CD8-positive, alpha-beta memory T cell (primary cell): ENCODE measurements at places on chromosomes 1 and 21. TPM values are rescaled to one million over a fixed set of nuclear protein-coding genes. Genes with fewer than 3 reads are reported as not detected.

The DDR2 gene
- 0.13 TPM for total RNA-seq

The IGSF5 gene
- not detected for total RNA-seq

The GPATCH3 gene
- total RNA-seq: 20.0 TPM

GRCh38 chr1:6727535-6727934 is 25.9 kb upstream of the DNAJC11 start:
- peaks cover 2% of the 10 kb centered on the region for H3K27me3 ChIP-seq
- DNase-seq: peak; percentile 63
- H3K36me3 ChIP-seq: no peaks in the 10 kb centered on the region
- no peak overlapping the region for H3K4me3 ChIP-seq
- no peaks in the 10 kb centered on the region for H3K4me1 ChIP-seq

DNA sequence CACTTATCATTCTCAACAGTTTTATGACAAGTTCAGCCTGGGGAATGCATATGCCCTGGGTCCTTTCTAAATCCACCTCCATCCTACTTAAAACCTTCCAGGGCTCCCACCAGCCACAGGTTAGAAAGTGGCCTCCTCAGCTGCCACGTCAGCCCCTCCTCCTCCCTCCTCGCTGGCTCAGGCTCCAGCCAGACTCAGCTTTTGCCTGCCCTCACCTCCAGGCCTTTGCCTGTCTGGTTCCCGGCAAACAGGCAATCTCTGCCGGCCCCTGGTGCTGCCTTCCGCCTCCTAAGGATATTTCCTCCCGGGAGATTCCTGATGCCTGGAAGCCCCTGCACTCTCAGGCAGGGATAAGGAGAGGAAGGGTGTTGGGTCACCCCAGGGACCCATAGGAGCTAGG is 9.5 kb downstream of the RHBG start:
- H3K4me3 ChIP-seq: no peak overlapping the region
- H3K4me1 ChIP-seq: no peaks in the 10 kb centered on the region
- no peaks in the 10 kb centered on the region for H3K36me3 ChIP-seq
- no peaks in the 10 kb centered on the region for H3K27me3 ChIP-seq
- no peak overlapping the region for H3K27ac ChIP-seq

DNA sequence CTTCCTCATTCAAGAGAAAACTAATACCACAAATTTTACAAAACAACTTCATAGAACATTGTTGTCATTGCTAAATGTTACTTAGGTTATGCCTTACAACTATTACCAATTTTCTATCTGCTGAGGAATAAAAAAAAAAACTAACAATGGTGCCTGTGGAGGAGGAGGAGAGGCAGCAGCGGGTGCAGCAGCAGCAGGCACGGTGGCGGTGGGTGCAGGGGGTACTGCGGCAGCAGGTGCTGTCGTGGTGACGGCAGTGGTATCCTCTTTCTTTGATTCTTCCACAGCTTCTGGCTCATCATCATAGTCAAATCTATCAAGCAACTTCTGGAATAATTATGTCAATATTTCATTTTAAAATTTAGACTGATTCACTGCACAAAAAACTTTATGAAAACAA is 35.5 kb downstream of the SCAF4 start:
- H3K27ac ChIP-seq: no peak overlapping the region
- H3K27me3 ChIP-seq: no peaks in the 10 kb centered on the region
- no peak overlapping the region for H3K4me3 ChIP-seq

DNA sequence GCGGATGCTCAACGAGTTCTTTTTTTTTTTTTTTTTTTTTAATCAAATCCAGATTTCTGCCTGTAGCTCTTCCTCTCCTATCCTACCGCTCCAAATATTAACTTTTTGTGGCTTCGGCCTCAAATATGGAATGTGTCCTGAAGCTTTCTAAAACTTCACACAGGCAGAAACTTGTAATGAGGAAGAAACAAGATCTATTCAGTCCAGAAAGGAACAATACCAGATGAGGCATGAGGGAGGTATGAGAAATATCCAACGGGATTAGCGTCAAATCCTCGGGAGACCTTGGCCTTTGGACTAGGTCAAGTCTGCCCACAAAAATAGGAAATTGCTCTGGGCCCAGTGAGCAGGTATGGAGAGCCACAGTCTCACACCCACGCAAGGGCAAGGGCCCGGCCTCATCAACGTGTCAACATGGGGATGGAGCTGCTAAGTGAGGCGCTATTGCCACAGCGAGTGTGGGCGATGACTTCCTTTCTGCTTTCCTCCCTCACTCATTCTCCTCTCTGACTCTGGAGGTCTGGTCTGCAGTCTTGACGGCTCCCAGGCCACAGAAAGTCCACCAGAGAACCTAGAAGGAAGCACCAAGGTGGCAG is 66.6 kb downstream of the BCAR3 start:
- H3K4me1 ChIP-seq: peaks cover 8% of the 10 kb centered on the region
- H3K27me3 ChIP-seq: no peaks in the 10 kb centered on the region
- no peak overlapping the region for H3K27ac ChIP-seq
- no peak for DNase-seq
- no peaks in the 10 kb centered on the region for H3K36me3 ChIP-seq

GRCh38 chr21:44574457-44575306 is 1.2 kb downstream of the KRTAP10-4 start:
- no peaks in the 10 kb centered on the region for H3K4me1 ChIP-seq
- DNase-seq: no peak
- H3K27me3 ChIP-seq: no peaks in the 10 kb centered on the region
- no peak overlapping the region for H3K4me3 ChIP-seq
- H3K36me3 ChIP-seq: no peaks in the 10 kb centered on the region

GRCh38 chr1:118862755-118863154 is 125.4 kb downstream of the TBX15 start:
- no peak for DNase-seq
- no peak overlapping the region for H3K4me3 ChIP-seq
- H3K36me3 ChIP-seq: no peaks in the 10 kb centered on the region
- no peak overlapping the region for H3K27ac ChIP-seq
- H3K4me1 ChIP-seq: no peaks in the 10 kb centered on the region
- H3K27me3 ChIP-seq: no peaks in the 10 kb centered on the region
